NCI-H460 (cell line): ENCODE measurements at places on chromosomes 3 and 15.
A peak's percentile ranks its signal among the peaks of the same experiment; 100 is the strongest.

- DNase-seq, result no peak
These were observed 100.2 kb upstream of the TLE3 start for GRCh38 chr15:70197945-70198361.

DNA sequence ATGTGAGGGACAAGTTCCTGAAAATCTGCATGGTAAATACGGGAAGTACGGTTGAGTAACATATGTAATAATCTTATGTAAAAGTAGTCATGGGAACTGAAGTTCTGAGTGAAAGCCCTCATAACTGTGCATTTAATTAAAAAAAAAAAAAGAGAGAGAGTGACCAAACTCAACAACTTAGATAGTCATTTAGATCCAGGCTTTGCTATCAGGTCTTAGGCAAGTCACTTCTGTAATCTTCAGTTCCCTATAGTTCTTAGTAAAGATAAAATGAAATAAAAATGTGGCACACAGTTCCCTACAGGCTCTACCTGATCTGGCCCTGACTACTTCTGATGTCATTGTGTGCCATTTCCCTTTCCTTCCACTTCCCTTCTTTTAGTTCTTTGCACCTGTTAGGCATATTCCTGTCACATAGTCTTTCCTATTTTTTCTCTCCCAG lies 15.0 kb downstream of the RNF111 start:
- DNase-seq, result no peak

DNA sequence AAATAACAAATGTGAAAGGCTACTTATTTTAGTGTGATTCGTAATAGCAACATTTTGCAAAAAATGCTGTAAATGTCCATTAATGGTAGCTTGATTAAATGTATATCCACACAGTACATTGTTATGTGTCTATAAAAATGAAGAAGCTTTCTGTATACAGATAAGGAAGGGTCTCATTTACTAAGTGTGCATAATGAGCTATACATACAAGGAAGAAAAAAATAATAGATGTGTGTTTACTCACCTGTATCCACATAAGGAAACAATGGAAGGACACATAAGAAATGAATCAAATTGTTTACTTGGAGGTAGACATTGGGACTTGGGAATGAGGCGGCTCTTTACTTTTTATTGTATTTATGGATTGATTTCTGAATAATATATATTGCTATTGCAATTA lies 34.9 kb downstream of the MED12L start:
- DNase-seq, result no peak

- no peak for DNase-seq
These were observed 254.7 kb upstream of the PROK2 start for GRCh38 chr3:72039677-72040076.

GRCh38 chr15:67110361-67110781 lies 45.0 kb downstream of the SMAD3 start:
- no peak for DNase-seq

DNA sequence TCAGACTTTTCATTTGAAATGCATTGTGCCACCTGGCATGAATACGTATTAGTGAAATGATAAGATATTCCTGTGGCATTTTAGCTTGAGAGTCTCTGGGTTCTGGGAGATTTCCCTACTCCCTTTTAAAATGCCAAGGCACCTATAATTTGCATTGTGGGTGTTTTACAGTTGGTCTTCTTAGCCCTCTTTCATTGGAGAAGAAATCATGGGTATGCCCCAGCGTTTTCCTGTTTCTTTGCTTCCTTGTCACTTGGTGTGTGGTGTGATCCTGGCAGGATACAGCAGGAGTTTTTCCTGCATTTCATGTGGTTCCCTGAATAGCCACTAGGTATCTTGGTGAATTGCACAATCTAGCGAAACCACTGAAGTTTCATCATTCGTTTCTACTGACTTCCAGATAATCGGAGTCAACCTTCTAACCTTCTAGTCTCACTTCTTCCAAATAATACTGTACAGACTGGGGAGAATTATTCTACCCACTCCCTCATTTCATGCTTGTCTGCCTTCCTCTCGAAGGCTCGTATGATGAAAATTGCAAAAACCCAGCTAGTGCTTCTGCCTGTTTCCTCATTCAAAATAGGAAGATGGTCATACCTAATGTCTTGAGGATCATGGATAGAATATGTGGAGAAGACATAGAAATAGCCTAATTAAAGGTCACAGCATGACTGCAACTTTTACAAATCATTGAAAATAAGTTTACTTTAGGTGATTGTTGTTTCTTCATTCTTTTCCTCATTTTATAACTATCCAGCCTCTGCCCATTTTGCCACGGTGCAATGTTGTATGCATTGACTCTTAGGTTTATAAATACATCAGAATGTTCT lies 2.6 kb downstream of the BHLHE40 start:
- DNase-seq, result peak; percentile 69

DNA sequence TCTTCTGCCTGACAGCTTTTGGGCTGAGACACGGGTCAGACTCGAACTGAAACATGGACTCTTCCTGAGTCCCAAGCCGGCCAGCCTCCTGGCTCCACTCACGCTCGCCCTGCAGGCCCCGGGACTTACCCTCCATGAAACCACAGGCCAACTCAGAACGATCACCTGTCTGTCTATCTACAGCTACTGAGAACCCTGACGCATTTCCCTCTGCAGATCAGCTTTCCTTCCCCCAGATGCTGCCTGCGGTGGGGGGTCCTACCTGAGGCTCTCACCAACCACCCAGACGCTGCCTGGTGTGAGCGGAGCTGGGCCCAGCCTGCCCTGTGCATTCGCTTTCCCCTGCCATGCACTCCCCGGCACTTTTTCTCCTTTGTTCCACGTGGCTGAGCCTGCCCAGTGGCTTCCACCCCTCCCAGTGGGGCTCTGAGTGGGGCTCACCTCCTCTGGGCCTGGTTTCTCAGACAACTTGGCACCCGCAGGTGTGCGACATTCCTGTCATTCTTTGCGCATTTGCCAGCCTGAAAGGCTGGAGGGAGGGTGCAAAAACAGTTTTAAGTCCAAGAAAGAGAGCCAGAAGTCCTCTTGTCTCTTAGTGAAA lies 60.2 kb downstream of the PLXNA1 start:
- DNase-seq, result no peak

DNA sequence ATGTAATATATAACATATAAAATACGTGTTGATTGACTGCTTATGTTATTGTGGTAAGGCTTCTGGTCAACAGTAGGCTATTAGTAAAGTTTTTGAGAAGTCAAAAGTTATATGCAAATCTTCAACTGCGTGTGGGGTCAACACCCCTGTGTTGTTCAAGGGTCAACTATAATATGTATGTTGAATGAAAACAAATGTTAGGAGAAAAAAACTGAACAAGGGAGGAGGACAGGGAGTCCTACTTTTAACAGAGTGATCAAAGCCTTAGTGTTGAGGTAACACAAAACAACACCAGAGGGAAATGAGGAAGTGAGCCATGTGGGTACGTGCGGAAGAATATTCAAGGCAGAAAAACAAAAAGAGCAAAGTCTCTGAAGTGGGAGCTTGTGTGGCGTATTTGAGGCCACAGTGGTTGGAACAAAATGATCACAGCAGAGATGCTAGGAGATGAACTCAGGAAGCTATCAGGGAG lies 62.5 kb downstream of the SFMBT1 start:
- DNase-seq, result no peak

GRCh38 chr3:166560253-166560652 lies 723.0 kb upstream of the BCHE start:
- no peak for DNase-seq

- no peak for DNase-seq
These were observed 408.7 kb downstream of the SHQ1 start for GRCh38 chr3:72439321-72440183.

DNA sequence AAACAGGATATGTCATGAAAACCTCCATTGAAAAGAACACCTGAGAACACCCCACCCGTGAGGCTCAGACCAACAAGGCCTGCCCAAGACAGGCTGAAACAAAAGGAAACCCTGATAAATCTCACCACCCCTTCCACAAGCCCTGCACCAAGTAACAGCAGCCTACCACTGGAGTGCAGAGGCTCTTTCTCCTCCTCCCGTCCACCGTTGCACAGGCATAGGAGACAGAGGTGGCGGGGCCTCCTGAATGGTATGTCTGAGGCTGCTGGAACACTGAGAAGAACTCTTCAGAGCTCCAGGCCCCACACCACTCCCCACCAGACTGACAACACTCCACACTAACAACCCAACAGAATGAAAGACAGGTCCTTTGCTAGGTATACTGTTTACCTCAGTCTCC lies 21.4 kb downstream of the CHDH start:
- DNase-seq, result no peak

- no peak for DNase-seq
These were observed 51.7 kb upstream of the TSPAN3 start for GRCh38 chr15:77122576-77122975.
